ENCODE measurements at places on chromosomes 5 and 9.
A peak's percentile ranks its signal among the peaks of the same experiment; 100 is the strongest.

DNA sequence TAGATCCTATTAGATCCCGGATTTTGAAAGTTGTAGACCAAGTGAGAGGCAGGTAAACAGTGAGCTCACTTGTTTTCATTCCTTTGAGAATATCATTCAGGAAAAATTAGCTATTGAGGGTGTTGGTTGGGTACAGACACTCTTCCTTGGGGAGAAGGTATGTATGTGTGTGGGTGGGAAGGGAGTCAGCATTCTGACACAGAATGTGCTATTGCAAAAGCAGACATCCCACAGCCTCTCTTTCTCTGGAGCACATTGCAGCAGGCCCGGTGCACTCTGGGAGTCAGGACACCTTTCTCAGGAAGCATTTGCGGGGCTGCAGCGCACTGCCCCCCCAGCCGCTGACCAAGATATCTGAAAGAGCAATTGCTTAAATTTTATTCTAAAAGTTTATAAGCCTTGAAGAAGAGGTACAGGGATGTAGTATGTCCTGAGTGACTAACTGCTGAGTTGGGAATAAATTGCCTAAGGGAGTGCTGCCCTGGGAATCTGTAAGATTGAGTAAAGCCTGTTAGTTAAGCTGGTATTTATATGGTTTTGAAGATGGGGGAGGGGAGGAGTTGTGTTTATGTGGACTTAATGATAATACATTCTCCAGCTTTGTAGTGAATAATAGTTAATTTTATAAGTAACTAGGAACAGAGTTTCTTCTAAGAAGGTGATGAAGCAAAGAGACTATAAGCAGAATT, 5.2 kb downstream of the TNFAIP8 start:
- H3K27me3 ChIP-seq = no peaks in the 10 kb centered on the region
- peaks cover 88% of the 10 kb centered on the region for H3K4me1 ChIP-seq
- peak overlapping the region; percentile 61 for H3K27ac ChIP-seq
- H3K36me3 ChIP-seq = peaks cover 57% of the 10 kb centered on the region
- no peak overlapping the region for H3K4me3 ChIP-seq

GRCh38 chr9:72526901-72527800, 5.7 kb downstream of the TMC1 start:
- no peaks in the 10 kb centered on the region for H3K27me3 ChIP-seq
- H3K4me3 ChIP-seq = peak overlapping the region; percentile 72
- H3K4me1 ChIP-seq = peaks cover 34% of the 10 kb centered on the region
- peak; percentile 81 for DNase-seq
- peak overlapping the region; percentile 83 for H3K27ac ChIP-seq
- H3K36me3 ChIP-seq = no peaks in the 10 kb centered on the region

DNA sequence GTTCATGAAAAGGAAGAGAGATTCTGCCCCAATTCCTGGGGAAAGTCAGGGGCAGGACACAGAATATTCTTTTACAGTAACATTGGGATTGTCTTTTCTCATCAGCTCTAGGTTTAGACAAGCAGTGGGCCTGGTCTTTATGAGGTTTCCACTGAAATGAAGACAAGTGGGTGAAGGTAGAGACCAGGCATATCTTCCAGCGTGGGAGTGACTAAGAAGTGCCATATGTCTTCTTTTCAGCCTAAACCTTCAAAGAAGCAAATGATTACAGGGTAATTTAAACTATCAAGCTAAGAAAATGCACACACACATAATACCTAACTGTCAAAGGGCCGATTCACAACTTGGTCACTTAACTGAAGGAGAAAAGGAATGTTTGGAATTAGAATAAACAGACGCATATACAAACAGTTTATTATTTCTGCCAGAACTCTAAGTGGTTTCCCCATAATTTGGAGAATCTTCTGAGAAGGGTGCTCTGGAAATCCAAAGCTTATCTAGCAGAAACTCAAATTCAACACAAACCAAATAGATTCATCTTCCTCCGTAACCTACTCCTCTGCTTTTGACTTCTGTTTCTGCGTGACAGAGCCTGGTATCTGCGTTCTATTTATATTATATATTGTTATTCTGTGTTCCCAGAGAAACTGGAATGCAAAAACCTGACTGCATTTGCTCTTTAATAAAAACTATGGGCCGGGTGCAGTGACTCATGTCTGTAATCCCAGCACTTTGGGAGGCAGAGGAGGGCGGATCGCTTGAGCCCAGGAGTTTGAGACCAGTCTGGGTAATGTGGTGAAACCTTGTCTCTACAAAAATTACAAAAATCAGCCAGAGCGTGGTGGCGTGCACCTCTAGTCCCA, 22.0 kb upstream of the TEK start:
- no peaks in the 10 kb centered on the region for H3K36me3 ChIP-seq
- H3K4me3 ChIP-seq = no peak overlapping the region
- DNase-seq = no peak
- H3K4me1 ChIP-seq = no peaks in the 10 kb centered on the region

- H3K4me3 ChIP-seq = no peak overlapping the region
- H3K36me3 ChIP-seq = peaks cover 79% of the 10 kb centered on the region
- no peak for DNase-seq
- H3K27ac ChIP-seq = no peak overlapping the region
- H3K27me3 ChIP-seq = no peaks in the 10 kb centered on the region
- peaks cover 33% of the 10 kb centered on the region for H3K4me1 ChIP-seq
Observed at GRCh38 chr5:448766-449090, 5.8 kb downstream of the EXOC3 start.

DNA sequence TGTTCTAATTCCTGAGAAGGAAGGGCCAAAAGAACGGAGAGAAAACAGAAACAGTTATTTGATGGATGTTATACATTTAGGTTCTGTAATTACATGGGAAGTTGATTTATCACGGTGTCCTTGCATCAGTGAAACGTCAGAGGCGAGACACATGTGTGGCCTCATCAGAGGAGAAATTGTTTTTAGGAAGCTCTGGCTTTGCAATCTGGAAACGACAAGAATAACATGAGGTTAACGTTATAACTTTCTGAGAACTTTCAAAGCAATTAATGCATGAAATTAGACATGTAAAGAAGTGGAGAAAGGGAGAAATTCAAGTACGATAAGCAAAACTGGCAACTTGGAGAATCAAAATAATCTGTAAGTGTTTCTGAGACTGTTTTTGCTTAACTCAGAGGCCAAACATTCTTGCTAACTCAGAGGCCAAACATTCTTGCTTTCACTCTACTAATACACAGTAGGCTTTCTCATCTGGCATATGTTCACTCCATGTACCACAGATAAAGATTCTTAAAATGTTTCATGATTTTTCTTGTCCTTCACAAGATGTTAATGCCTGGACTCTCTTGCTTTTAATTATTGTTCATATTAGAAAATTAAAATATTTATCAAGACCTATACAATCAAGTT, 933.0 kb downstream of the TLE4 start:
- H3K27ac ChIP-seq = no peak overlapping the region
- H3K4me3 ChIP-seq = no peak overlapping the region
- no peaks in the 10 kb centered on the region for H3K36me3 ChIP-seq
- no peaks in the 10 kb centered on the region for H3K4me1 ChIP-seq
- no peaks in the 10 kb centered on the region for H3K27me3 ChIP-seq

DNA sequence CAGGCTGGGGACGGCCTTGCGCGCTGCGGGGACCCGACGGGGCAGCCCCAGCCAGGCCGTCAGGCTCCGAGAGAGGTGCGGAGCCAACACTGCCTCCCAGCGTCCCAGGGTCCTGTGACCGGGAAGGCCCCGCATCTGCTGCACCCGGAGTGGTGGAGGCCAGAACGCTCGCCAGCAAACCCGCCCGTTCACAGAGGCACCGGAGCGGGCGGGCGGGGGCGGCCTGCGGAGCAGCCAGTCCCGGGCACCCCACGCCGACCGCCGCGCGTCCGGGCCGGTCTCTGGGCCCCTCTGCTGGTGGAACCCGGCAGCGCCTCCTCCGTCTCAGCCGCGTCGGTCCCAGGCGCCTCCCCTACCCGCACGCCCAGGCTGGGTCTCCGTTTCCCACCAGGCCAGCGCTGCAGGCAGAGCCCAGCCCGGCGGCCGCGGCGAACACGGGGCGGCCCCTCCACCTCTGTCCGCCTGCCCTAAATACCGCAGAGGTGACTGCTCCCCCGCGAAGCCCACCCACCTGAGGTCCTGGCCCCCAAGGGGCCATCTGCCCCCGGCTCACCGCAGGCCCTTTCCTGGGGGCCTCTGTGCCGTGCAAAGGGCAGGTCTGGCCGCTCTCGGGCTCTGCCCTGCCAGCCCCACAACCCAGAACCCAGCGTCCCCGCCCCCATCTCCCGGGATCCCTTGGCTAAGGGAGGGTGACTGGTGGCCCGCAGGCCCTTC, 15.9 kb downstream of the EXD3 start:
- H3K4me3 ChIP-seq = no peak overlapping the region
- no peaks in the 10 kb centered on the region for H3K4me1 ChIP-seq
- peaks cover 3% of the 10 kb centered on the region for H3K27me3 ChIP-seq
- DNase-seq = peak; percentile 68
- H3K27ac ChIP-seq = no peak overlapping the region
- no peaks in the 10 kb centered on the region for H3K36me3 ChIP-seq

GRCh38 chr9:105330201-105330600, 85.8 kb downstream of the SLC44A1 start:
- H3K36me3 ChIP-seq = no peaks in the 10 kb centered on the region
- DNase-seq = no peak
- peaks cover 4% of the 10 kb centered on the region for H3K27me3 ChIP-seq
- no peak overlapping the region for H3K4me3 ChIP-seq

GRCh38 chr5:168015506-168015905, 275.9 kb upstream of the WWC1 start:
- DNase-seq = no peak
- no peaks in the 10 kb centered on the region for H3K36me3 ChIP-seq
- no peak overlapping the region for H3K4me3 ChIP-seq
- peaks cover 2% of the 10 kb centered on the region for H3K27me3 ChIP-seq

- H3K4me1 ChIP-seq = no peaks in the 10 kb centered on the region
- no peak for DNase-seq
- no peak overlapping the region for H3K4me3 ChIP-seq
Observed at GRCh38 chr9:109640580-109641371, 139.2 kb upstream of the PALM2AKAP2 start.

DNA sequence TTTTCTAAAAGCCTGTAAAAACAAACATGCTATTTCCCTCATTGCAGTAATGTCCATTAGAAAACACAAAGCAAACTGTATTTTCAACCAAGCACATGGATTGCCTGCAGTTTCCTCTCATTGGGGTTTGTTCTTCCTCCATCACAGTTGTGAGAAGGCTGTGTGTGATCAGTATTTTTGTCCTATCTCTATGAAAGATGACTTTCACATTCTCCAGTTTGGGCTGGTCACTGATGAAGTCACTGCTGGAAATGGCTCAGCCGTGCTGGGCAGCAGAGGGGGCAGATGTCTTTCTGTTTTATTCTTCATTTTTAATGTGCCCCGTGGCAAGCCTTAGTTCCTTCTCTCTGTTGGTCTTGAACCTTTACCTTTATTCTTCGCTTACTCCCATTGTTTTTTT, 288.9 kb upstream of the MPDZ start:
- no peak overlapping the region for H3K27ac ChIP-seq
- no peak for DNase-seq
- no peak overlapping the region for H3K4me3 ChIP-seq
- H3K4me1 ChIP-seq = no peaks in the 10 kb centered on the region

DNA sequence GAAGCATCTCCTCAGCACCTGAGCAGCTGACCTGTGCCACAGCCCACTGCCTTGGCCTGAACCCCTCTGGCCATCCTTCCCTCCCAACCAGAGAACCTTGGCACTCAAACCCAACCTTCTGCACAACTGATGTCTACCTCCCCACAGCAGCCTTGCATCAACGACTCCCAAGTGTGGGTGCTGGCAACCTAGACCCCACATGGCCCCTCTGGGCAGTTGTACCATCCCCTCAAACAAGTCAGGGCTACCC, 10.3 kb downstream of the SEPTIN8 start:
- H3K27me3 ChIP-seq = no peaks in the 10 kb centered on the region
- no peaks in the 10 kb centered on the region for H3K4me1 ChIP-seq
- no peak for DNase-seq
- H3K4me3 ChIP-seq = no peak overlapping the region
- peaks cover 5% of the 10 kb centered on the region for H3K36me3 ChIP-seq
- no peak overlapping the region for H3K27ac ChIP-seq

DNA sequence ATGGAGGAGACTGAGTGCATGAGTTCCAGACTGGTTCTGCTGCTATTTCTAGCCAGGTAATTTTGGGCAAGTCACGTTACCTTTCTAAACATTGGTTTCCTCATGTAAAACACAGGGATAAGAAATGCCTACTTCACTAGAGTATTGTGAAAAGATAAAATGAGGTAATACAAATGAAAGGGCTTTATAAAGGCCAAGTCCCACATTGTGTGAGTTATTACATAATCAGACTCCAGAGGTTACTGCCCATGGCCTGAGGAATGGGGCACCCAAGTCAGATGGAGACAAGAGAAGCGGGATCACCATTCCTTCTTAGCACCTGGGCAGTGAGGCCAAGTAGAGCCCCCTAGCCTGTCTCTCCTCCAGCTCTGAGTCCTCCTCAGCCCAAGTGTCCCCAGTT, 7.5 kb downstream of the HBEGF start:
- no peaks in the 10 kb centered on the region for H3K27me3 ChIP-seq
- no peak overlapping the region for H3K27ac ChIP-seq
- no peak overlapping the region for H3K4me3 ChIP-seq
- peaks cover 36% of the 10 kb centered on the region for H3K4me1 ChIP-seq
- H3K36me3 ChIP-seq = peaks cover 40% of the 10 kb centered on the region
- DNase-seq = no peak

DNA sequence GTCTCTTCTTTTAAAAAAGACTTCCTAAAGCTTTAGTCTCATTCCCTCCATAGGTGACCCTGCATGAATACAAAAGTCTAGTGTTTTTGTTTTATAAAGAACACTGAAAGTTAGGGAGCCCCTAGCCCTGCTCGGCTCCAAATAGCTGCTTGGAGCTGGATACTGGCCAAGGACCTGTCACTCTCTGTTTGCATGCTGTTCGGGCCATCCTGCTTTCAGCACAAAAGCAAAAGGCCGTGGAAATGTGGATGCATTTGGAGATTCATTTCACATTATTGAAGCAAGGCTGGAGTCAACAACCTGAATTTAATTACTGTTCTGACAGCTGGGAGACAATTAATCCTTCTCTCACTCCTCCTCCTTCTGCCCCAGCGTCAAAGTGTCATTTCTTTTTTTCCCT, 151.7 kb upstream of the NMUR2 start:
- no peaks in the 10 kb centered on the region for H3K4me1 ChIP-seq
- H3K27ac ChIP-seq = no peak overlapping the region
- no peak for DNase-seq
- no peaks in the 10 kb centered on the region for H3K27me3 ChIP-seq
- H3K4me3 ChIP-seq = no peak overlapping the region
